Body of pancreas (tissue), 4 donors: ENCODE measurements at places on chromosomes 12 and 14.

- DNase-seq: no peak
These were observed at the start of gene NINJ2 for GRCh38 chr12:663293-663871. NINJ2 (minus strand) TSS chr12:663445; CDS start chr12:663360, 85 bp downstream.

DNA sequence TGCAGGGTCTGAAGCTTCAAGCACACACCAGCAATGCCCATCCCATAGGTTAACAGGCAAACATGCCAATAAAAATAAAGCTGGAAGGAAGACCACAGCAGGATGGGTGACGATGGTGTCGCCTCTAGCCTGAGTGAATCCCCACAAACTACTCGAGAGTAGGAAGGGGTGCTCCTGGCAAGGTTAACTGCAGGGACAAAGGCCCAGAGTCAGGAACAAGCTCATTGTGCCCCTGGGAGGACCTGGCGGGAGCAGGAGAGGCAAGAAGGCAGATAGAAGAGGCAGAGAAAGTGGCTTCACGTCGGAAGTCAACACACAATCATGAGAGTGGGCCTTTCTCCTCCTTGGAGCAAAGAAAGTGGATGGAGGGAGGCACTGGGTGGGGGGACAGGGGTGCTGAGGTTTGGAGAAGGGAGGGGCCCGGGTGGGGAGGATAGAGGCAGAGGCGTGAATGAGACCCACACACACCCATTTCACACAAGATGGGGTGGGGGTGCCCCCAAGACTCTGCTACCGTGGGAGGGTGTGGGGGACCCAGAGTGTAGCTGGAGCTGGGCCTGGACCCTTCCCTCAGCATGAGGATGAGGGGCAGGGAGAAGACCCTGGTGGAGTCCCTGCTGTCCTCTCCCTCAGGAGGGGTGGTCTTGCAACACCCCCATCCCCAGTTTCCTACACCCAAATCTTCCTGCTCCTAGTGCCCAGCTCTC, 43.1 kb downstream of the DIO3 start:
- DNase-seq: no peak

DNA sequence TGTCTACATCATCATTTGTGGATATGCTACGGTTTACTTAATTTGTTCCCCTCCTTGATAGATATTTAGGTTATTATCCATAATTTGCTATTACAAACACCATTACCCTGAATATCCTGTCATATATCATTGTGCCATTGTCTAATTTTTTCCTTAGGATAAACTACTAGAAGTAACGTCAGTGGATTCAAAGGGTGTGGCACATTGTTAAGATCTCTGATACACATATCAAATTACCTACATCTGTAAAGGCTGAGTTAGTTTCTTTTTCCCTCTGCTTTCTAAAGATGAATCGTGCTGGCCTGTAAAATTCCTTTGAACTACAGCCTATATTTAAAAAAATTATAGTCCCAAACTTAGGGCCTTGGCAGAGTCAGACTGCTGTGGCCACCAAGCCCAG, 53.9 kb upstream of the STRN3 start:
- DNase-seq: no peak

GRCh38 chr12:6367969-6368892, 7.1 kb downstream of the SCNN1A start:
- DNase-seq: no peak

GRCh38 chr14:92495027-92495426, 18.6 kb upstream of the RIN3 start:
- peak; percentile 63 for DNase-seq

DNA sequence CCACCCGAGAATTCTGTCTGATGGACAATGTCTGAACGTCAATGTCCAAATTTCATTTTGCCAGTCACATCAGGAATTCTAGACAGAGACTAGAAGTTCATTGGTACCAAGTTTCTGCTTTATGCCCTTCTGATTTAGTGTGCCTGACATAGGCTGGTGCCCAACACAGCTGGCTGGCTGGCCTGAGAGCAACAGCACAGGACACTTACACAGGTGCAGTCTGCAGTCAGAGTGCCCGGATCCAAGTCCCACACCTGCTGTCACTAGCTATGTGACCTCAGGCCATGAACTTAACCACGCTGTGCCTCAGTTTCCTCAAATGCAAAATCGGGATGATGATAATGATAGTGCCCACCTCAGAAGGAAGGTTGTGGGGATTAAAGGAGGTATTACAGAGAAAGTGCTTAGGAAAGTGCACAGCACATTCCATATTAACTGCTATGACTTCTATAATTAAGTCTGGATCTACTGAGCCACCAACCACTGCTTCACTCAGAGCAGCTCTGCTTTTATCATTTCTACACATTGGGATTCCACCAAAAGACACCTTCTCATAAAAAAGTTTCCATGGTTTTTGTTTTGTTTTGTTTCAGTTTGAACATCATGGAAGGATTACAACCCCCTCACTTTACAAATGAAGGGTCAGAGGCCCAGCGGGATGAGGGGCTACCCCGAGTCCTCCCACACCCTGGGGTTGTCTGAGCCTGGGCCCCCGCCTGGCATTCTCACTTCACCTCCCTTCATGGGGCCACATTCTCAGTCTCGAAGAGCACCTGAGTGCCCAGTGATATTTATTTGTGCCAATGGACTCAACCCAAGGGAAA, 168.8 kb upstream of the BCL2L14 start:
- peak; percentile 24 for DNase-seq

DNA sequence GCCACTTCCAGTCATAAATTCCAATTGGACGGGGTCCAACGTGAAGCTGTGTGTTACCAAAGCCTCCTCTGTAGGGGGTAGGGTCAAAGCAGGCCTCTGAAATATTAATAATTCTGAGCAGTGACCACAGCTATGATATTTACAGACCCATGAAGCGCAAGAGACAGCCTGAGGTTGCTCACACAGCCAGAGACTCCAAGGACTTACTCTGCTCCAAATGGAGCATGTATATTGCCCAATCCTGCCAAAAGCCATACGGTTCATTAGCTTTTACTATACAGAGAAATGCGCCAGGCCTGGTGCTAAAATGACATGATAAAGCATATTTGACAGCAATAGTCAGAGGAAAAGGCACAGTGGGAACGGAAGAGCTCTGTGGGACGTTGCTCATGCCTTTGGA, 151.3 kb downstream of the PAH start:
- peak; percentile 8 for DNase-seq

- DNase-seq: no peak
These were observed 17.7 kb upstream of the PELI2 start for GRCh38 chr14:56100556-56100955.

- peak; percentile 34 for DNase-seq
These were observed 43.2 kb downstream of the PLEKHG7 start for GRCh38 chr12:92745856-92746550.

DNA sequence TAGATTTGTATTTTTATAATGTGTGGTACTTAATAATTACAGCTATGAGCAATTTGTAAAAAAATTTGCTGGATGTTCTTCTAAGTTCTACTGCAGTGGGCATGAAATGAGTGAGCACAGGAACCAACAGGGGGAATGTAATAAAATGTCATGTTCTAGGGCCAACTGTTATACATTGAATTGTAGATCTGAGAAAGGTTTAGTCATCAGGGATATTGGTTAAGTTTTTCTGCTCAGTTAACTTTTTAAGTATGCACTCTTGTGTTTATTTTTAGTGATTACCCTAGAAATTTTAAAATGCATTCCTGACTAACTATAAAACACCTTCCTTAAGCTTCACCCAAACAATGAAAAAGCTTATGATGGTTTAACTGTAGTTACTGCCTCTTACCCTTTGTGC, 101.8 kb downstream of the CAND1 start:
- DNase-seq: no peak

DNA sequence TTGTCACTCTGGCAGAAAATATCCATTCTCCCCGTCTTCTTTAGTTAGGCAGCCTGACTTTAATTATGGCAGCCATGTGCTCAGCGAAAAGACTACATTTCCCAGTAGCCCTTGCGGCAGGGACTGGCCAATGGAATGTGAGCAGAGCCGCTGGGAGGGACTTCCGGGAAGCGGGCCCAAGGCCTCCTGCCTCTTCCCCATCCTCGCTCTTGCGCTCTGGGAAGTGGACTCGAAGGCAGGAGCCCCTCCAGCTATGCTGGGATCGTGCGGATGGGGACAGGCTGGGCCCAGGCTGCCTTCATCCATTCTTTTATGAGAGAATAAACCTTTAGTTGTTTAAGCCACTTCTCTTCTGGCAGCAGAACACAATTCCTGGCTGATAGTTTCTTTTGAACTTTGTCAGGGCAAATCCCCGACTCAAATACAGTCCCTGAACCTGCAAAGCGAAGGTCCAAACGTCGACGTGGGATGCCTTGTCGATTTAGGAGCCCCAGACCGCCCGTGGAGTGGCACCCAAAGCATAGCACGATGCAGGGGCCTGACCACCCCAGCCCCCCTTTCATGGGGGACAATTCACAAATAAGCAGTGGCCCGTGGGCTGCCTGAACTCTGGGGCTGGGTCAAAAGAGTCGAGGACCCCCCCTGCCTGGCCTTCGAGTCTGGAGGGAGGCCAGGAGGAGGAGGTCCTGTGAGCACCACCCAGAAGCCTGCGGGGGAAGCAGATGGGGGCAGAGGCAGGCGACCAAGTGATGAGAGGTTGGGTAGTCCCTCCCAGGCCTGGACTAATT, 15.6 kb upstream of the LRTM2 start:
- DNase-seq: peak; percentile 75

- no peak for DNase-seq
These were observed 214.4 kb upstream of the ALG10B start for GRCh38 chr12:38102197-38102596.

DNA sequence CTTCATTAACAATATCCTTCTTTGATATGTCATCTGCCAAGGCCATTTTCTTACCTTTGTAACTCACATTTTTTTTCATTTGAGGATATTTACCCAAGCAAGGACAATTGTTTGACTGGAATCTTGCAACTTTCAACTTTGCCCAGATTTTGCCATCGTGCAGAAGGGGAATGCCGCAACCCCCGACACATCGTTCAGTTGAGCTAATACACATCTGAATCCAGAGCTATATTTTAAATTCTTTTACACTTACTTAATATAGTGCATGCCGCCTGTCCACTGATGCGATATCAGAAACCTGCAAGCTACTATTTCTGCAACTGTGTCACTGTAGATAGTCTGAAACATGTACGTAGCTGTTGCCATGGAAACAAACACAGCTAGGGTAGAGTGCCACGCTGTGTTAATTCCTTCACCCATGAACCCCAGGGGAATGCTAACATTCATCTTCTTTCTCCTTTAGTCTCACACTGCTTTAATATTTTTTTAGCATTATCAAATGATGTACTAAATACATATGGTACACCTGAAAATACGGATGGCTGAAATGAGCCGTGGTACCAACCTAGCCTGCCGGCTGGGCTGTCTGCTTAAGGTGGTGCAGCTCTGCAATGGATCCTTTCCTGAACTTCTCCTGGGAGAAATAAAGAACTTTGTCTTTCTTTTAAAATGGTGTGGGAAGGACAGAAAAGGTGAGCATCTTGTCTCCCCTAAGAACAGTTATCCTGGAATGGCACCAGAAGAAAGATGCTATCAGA, 77.0 kb upstream of the FOXN3 start:
- DNase-seq: peak; percentile 27

DNA sequence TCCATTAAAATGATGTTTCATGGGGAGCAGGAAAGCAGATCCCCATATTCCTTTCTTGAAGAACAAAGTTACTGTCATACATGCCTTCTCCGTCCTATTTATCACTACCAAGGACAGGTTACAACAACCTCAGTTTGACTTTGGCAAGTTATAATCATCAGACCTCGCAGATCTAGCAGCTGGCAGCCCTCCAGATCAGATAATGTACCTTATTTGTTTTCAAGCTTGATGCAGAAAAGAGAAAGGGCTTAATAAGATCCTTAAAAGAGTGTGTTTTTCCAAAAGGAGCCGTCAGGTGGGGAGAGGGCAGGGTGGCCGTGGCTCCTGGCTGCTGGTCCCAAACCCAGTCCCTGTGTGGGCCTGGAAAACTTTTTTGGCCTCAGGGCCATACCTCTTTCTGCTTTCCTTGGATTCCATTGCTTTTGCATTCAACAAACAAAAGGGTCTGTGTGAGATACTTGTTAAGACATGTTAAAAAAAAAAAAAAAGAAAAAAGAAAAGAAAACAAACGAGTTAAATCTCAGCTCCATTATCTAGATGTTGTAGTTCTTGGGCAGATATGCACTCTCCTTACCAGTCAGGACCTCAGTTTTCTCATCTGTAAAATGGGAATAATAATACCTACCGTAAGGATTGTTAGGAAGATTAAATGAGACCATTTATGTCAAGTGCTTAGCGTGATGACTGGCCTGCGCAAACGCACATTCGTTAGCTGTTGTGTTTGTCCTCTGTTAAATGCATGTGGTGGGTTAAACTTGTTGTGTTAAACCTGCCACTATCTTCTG, 64.6 kb downstream of the B4GALNT3 start:
- DNase-seq: no peak

GRCh38 chr14:98926801-98927200, 345.2 kb downstream of the BCL11B start:
- no peak for DNase-seq

DNA sequence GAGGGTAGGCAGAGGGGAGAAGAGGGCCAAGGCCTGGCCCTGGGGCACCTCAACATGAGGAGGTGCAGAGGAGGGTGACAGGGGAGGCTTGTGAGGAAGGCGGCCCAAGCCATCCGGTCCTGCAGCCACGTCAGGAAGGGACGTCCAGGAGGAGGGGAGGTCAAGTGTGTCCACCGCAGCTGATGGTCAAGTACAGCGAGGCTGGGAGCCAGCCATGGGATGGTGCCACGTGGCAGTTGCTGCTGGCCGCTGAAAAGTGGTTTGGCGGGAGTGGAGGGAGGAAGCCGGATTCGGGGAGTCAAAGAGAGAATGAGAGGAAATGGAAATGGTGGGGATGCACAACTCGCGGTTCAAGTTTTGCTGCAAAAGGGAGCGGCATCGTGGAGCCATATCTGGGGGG, 41.2 kb downstream of the PRIMA1 start:
- DNase-seq: no peak

- peak; percentile 75 for DNase-seq
These were observed 4.2 kb downstream of the PLEKHG3 start for GRCh38 chr14:64708148-64709004.

GRCh38 chr12:112013601-112014402, 576 bp downstream of the ERP29 start:
- DNase-seq: peak; percentile 80

GRCh38 chr12:32603858-32604257, 75.2 kb upstream of the DNM1L start:
- DNase-seq: no peak

DNA sequence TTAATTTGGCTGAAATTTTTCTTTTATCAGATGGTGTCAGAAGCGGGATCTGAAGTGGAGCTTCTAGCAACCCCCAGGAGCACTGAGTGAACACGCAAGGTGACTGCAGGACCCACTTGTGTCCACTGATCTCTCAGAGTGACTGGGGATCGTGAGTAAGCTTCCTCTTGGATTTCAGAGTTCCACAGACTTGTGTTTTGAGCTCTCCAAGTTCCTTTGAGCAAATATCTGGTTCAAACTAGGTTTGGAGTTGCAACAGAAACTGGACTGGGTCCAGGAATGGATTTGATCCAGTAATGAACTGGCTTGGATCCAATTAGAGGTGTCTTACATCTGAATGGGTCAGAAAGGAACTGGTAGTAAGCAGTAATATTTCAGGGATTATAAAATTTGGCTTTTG, 24.7 kb upstream of the B4GALNT1 start:
- DNase-seq: peak; percentile 65
